ENCODE measurements at places on chromosomes 2 and 18. TPM values are rescaled to one million over a fixed set of nuclear protein-coding genes. Genes with fewer than 3 reads are reported as not detected.

DNA sequence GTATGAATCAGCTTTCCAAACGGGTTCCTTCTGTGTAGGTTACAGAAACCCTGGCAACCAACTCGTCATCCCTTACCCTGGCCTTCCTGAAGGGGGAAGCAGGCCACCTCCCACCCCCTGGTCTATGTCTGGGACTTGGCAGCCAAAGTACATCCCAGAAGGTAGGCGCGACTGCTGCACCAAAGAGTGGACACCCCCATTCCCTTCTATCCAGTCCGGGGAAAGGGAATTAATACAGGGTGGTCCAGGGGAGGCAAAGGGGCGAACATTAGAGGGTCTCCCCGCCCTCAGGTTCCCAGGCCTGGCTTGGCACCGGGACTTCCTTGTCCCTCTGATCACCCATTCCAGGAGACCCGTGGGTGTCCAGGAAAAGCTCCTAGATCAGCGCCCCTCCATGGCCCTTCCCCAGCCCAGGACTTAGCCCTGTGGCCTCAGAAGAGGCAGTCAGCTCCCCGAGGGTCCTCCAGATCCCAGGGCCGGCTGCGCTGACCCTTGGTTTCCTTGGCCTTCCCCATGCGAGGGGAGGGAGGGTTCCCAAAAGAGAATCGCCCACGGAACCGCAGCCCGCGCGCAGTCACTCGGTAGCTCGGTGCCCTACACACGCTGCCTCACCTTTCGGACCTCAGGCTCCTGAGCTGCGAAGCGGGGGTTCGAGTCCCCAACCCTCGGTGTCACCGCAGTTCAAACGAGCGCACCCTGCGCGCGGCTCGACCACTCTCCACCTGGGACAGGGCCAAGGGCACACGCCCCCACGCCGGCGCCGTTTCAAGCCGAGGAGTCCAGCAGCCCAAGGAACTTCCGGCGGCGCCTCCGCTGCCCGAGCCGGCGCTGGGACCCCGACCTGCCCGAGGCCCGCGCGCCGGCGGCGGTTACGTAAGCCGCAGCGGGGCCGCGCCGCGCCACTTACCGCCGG, at the start of gene PER2:
Gene PER2, minus strand, starts transcription at position 874 of the 913 bp plus-strand sequence. CDS start 10,674 bp downstream, outside the sequence.
- peak; percentile 14 for DNase-seq

The ALLC gene
- polyA plus RNA-seq, result not detected

The NGEF gene
- not detected for polyA plus RNA-seq

The RAB17 gene
- not detected for polyA plus RNA-seq

DNA sequence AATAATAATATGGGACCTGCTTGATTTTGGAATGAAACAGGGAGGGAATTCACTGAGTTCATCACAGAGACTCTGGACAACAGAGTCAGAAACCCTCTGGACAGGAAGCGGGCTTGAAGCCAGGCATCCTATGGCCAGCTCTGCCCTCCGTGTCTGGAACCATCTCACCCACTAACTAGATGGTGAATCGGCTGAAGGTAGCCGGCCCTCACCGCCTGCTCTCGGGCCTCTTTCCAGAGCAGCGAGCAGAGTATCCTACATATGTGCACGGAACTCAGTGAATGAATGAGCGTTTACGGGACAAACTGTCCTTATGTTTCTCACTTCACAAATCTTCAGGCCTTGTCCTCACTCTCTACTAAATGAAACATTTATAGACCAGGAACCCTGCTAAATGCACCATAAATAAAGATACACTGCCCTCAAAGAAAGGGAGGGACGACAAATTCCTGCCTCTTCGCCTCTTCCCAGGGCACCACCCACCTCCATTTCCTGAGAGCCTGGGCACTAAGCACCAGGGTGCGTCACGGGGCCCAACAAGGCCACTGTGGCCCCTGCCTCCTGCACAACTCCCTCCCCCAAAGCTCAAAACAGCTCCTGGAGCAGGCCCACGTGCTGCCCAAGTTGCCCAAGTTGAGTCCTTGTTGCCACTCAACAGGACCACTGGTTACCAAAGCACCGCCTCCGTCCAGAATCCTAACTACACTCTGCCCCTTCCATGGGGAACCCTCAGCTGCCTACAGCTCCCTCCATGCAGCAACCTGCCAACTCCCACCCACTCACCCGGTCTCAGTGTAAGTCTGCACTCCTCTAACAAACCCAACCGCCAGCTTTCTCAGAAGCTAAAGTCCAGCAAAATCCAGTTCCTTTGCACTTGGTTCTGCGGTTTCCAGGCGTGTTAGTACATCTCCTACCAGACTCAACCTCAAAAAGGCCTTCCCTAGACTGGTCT, 1.7 kb downstream of the TBC1D8 start:
- DNase-seq, result no peak

GRCh38 chr18:23268641-23269040, 133.4 kb downstream of the CABLES1 start:
- DNase-seq, result no peak

DNA sequence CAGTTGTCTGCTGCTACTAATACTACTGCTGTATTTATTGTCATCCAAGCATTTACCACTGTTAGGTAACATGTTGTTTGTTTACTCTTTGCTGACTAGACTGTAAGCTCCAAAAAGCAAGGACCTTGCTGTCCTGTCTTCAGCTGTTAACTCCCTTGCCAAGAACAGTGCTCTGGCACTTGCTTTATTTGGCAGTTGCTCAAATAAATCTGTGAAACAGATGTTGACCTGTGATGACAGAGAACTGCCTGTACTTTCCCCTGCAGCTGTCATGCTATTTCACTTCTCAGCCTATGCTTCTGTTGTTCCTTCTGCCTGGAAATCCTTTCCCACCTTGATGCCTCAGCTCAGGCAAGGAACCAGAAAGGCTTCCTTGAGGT, 181.2 kb downstream of the ATAD2B start:
- no peak for DNase-seq

The ADD2 gene
- not detected for polyA plus RNA-seq

GRCh38 chr2:129375632-129376425, 603.6 kb upstream of the RAB6C start:
- no peak for DNase-seq

- no peak for DNase-seq
Observed at GRCh38 chr2:181858600-181858999, 32.9 kb upstream of the ITPRID2 start.

GRCh38 chr18:12307701-12308385, at the start of gene TUBB6:
Gene TUBB6 (plus strand): TSS chr18:12308241. CDS start chr18:12308293, 52 bp downstream.
- DNase-seq, result no peak

GRCh38 chr18:36108601-36109000, 20.5 kb downstream of the SLC39A6 start:
- no peak for DNase-seq

DNA sequence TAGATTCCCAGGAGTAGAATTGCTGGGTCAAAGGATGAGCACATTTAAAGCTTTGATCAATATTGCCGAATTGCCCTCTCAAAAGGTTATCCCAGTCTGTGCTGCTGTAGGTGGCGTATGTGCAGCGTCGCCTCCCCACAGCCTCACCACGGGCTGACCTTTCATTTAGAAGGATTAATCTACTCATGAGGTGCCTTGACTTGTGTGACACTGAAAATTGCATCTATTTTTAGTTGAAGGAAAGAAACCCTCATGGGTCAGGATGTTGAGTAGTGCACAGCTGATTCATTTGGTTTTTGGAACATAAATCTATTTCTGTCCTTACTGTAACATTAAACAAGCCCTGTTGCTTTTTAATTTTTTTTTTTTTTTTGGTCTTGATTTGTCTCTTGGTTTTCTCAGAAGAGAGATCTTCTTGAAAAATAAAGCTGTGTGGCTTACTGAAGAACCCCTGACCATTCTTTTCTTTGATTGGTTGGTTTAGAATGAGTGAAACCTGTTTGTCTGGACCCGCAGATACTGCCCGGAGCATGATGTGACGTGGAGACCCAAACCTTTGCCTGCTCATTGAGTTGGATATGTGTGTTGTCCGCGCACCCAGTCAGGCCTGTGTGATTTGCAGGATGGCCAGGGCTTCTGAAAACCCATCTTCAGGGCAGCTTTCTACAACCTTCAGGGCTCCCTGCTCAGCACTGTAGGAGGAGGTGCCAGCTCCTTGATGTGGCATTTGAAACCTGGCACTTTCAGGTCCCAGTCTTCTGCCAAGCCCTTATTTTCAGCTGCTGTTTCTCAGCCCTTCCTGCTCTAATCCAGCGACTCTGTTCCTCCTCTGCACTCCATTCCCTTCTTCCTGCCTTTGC, 61.0 kb downstream of the LPIN1 start:
- no peak for DNase-seq

DNA sequence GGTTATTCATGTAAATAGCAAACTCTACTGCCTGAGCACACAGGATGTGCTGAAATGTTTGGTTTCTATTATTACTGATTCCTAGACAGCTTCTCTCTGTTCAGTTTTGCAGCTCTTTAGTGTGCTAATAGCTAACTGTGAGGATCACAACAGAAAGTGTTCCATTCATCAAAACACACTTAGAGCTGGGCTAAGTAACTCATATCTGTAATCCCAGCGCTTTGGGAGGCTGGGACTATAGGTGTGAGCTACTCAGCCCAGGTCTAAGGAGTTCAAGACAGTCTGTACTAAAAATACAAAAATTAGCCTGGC, 63.2 kb downstream of the MOGAT1 start:
- DNase-seq, result no peak

The SCYGR4 gene
- not detected for polyA plus RNA-seq

DNA sequence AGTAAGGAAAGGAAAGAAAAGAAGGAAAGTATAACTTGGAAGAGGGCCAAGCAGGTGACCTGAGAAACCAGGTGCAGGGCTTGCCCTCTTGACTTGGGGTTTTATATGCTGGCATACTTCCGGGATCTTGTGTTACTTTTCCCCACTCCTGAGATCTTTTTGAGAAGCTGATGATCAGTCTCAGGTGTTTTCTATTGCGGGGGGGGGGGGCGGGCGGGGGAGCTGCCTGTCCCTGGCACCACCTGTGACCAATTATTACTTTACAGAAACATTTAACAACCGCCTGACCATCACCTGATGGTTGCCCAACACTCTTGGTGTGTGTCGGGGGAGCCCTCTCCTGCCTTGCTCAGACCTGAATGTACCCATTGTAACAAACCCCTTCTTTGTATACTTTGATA, 6.9 kb upstream of the CASP10 start:
- DNase-seq, result no peak

DNA sequence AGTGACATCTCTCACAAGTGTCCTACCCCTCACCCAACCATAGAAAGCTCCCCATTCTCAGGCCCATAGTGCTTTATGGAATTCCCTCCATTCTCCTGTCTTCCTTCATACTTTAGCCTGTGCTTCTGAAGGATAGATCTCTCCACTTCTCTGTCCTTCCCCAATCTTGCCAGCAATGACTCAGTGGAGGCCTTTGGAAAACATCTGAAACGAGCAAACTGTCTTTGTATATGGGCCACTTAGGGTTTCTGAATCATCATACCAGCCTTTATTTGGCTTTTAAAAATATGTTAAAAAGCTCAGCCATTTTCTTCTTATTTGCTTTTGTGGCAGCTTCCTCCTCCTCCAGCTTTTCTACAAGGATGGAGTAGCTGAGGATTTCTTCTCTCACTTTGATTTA, 65.6 kb upstream of the ZNF385B start:
- no peak for DNase-seq

The ESPNL gene
- not detected for polyA plus RNA-seq

GRCh38 chr2:178825183-178825582, 18.0 kb upstream of the TTN start:
- no peak for DNase-seq

- DNase-seq, result no peak
Observed at GRCh38 chr2:56147907-56148306, 35.9 kb upstream of the CCDC85A start.

GRCh38 chr2:8606226-8606625, 75.6 kb upstream of the ID2 start:
- no peak for DNase-seq

The CFAP221 gene
- not detected for polyA plus RNA-seq

DNA sequence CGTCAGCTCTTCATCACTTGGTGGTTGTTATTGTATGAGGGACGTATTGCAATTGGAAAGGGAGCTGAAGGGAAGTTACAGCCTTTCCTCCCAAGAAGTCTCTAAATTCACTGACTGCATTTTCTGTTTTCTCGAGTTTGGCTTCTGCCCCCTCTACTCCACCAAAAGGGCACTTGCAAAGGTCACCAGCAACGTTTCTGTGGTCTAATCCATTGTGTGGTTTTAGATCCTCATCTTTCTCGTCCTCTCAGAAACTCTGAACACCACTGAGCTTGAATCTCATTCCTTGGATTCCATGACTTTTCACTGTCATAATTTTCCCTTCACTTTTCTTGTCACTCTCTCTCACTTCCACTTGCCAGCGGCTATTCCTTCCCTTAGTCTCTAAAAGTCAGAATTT, 308.0 kb downstream of the AFF3 start:
- DNase-seq, result no peak

The GGCX gene
- 21.0 TPM for polyA plus RNA-seq

- DNase-seq, result no peak
Observed at GRCh38 chr18:75221897-75222296, 11.3 kb downstream of the TSHZ1 start.

The XIRP2 gene
- not detected for polyA plus RNA-seq

The IL18RAP gene
- 58.1 TPM for polyA plus RNA-seq

GRCh38 chr2:144163592-144163991, 356.3 kb downstream of the ZEB2 start:
- DNase-seq, result no peak

DNA sequence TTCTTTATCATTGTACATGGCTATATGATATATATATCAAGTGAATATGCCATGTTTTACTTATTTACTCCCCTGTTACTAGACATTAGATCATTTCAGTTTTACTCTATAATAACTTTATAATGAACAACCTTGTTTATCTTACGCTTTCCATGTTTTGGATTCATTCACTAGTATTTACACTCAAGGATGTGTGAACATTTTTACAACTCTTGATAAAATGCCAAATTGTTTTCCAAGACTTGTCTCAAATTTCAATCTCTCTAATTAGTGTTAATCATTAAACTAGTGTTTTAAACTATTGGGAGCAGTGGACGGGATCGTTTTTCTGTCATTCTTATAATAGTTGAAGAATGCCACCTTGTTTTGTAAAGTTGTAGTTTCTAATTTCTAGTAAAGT, 51.5 kb upstream of the B3GNT7 start:
- DNase-seq, result no peak

- no peak for DNase-seq
Observed at GRCh38 chr2:107721178-107721577, 105.5 kb upstream of the RGPD4 start.

GRCh38 chr2:83826577-83826976, 632.5 kb downstream of the SUCLG1 start:
- no peak for DNase-seq

GRCh38 chr2:3312576-3313345, 64.9 kb downstream of the EIPR1 start:
- no peak for DNase-seq

The ABCA12 gene
- polyA plus RNA-seq, result not detected

Measured in immature natural killer cell (primary cell).